NCI-H345 (cell line): ENCODE measurements at places on chromosomes 7 and 10.

GRCh38 chr10:44682507-44682906 is 228.6 kb upstream of the TMEM72 start:
- no peak for DNase-seq

- no peak for DNase-seq
These were observed 30.0 kb downstream of the PRLHR start for GRCh38 chr10:118565301-118566075.

DNA sequence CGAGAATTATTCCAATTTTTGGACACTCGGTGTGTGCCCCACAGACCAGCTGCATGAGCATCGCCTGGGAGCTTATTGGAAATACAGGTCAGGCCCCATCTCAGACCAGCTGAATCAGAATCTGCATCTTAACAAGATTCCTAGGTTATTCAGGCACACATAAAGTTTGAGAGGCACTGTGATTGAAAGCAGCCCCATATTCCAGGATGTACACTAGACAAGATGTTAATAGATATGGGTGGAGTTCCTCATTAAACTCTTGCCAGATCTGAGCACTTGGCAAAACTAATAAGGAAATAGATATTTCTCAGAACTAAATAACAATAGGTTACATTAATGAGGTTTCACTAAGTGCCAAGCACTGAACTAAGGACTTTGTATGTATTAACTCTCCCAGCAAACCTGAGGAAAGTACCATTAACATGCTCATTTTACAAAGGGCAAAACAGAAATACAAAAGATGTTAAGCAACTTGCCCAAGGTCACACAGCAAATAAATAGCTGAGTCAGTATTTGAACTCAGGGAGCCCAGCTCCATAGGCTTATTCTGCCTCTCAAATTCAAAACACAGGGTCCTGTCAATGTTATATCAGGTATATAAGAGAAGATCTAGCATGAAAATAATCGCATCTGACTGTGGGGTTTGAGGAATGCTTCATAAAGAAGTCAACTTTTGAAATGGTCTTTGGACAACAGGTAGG is 29.9 kb downstream of the PPP1R3C start:
- DNase-seq = no peak

DNA sequence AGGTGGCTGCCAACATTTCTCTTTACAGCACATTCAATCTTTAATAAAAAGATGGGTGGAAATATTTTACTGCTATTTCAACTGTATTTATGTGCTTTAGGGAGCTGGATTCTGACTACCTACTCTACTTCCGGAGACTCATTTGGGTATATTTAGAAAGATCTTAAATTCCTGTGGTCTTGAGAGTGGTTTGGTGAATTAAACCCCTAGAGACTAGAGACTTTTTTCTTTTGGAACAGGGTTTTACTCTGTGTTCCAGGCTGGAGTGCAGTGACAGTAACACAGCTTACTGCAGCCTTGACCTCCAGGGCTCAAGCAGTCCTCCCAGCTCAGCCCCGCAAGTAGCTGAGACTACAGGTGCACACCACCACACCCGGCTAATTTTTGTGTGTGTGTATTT is 79.0 kb upstream of the HABP2 start:
- DNase-seq = no peak

DNA sequence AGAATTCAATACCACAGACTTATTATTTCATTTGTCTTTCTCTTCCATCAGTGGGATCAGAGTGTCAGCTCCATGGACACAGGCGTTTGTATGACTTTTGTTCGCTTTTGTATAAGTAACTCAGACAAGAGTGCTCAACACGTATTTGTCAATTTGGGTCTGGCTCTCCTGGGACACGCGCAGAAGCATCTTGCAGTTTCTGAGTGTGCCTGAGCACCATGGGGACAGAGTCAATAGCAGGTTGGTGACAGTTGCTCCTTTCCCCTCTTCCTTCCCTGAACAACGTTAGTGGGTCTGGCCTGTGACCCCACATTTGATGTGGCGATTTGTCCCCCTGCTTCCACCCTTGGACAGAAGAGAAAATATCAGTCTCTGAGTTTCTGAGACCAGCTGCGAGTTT is 120.4 kb upstream of the SDK1 start:
- no peak for DNase-seq

DNA sequence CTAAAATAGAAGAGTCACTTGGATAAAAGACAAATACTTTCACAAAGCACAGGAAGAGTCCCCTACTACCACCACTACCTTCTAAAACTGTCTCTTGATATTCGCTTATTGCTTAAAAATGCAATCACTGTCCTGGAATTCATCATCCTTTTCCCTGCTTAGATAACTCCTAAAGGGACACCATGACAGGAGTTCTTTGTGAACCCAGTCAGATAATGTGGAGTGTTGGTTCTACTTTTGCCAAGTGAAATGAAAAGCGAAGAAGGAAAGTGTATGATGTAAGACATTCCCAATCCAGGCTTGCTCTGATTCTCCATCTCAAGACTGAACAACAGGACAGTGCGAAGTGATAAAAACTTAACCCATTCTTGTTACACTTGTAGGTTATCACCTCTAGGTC is 103.0 kb downstream of the MTERF1 start:
- no peak for DNase-seq

- DNase-seq = no peak
These were observed 375.5 kb upstream of the CELF2 start for GRCh38 chr10:10642189-10642588.

DNA sequence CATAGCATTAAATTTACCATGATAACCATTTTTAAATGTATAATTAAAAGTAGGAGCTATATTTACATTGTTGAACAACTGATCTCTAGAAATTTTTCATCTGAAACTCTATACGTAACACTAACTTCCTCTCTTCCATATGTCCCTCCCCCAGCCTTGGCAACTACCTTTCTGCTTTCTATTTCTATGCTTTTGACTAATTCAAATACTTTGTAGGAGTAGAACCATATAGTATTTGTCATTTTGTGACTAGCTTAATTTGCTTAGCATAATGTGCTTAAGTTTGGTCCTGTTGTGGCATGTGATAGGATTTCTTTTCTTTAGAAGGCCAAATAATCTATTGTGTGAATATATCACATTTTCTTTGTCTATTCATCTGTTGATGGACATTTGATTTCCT is 225.3 kb upstream of the POT1 start:
- no peak for DNase-seq

DNA sequence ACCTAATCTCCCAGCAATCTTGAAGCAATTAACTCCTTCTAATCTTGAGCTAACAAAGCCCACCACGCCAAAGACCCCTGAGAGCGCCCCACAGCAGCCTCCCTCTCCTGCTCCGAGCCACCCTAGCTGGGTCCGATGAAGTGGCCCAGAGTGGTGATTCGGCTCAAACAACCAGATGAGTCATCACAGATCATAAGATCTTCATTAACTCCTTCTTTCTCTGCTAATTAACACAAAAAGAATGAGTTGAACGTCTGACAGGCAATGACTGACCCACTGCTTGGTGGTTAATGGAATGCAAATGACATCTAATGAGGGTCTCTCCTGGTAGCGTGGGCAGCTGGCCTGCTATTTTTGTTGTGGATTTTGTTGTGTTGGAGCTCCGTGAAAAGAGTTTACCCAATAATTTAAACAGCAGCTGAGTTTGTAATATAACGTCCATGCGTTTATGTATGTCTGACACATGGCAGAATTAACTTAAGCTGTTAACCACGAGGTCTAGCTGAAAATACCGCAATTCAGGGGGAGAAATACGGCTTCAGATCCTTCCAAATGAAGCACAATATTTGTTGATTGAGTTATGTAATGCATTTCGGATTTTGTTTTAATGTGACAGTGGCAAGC is 161.4 kb downstream of the RAB11FIP2 start:
- DNase-seq = no peak

DNA sequence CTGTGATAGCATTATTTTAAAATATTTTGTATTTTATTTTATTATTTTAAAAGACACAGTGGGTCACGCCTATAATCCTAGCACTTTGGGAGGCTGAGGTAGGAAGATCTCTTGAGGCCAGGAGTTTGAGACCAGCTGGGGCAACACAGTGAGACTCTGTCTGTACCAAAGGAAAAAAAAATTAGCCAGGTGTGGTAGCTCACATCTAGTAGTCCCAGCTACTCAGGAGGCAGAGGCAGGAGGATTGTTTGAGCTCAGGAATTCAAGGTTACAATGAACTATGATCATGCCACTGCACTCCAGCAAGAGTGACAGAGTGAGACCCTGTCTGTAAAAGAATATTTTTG is 37.1 kb downstream of the FBXL13 start:
- no peak for DNase-seq

- DNase-seq = peak; percentile 2
These were observed 1.6 kb downstream of the TCF7L2 start for GRCh38 chr10:112951359-112952281.

DNA sequence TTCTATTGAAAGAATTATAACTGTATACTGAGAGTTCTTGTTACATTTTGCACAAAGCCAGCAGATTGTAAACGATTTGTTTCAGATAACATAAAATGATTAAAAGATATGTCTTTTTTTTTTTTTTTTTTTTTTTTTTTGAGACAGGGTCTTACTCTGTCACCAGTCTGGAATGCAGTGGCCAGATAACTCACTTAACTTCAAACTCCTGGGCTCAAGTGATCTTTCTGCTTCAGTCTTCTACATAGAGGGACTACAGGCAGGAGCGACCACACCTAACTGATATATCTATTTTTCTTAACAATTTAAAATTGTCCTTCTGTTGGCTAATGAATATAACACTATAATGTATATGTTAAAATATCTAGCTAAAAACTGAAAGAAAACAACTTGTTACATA is 317.3 kb upstream of the CACNA2D1 start:
- DNase-seq = no peak

GRCh38 chr10:113469796-113470195 is 83.1 kb upstream of the HABP2 start:
- DNase-seq = no peak

DNA sequence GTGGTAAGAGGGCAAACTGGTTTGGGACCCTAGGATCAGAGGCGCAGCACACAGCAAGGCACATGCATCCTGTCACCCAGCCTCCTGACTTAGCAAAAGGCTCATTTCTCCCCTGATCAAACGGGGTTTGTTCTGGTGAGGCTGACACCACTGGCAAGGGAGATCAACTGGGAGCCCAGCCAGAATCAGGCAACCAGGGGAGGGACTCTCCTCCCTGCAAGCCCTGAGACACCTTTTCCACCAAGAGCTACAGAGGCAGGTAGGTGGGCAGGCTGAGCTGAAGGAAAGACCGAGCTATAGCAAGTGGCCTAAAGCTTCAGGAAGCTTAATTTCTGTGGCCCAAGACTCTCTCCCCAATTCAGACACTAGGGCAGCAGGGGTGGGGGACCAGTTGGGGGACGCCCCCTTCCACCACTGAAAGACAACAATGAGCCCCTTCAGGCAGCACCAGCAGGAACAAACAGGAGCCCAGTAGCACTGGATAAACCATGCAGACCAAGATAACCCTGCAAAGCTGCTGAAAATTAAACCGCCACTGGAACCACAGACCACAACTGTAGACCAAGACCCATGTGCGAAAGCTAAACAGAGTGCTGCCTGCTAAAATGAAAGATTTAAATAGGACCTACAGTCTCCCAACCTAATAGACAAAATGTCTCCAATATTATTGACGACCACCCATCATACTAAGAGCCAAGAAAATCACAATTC is 27.1 kb upstream of the SAR1A start:
- no peak for DNase-seq

DNA sequence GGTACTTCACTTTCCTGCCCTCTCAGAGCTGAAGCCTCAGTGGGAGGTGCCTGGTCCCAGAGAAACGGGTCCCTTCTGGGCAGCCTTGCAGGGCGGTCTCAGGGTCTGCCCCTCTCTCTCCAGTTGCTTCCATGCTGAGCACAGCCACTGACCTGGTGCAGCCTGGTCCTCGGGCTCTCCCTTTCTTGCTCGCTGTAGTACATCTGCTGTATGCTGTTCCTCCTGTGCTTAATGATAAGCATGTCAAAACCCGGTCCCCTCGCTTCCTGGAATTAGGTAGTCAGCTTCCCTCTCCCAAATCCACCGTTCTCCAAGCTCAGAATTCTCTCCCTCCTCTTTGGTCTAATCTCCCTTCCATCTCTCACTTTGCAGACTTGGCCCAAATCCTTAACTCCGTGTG is 11.0 kb upstream of the HPS1 start:
- DNase-seq = no peak

- DNase-seq = no peak
These were observed 23.8 kb upstream of the MSMB start for GRCh38 chr10:46069771-46070463.

- no peak for DNase-seq
These were observed 110.1 kb downstream of the JMJD1C start for GRCh38 chr10:63355682-63356081.

- DNase-seq = no peak
These were observed 942.5 kb upstream of the ZWINT start for GRCh38 chr10:57303566-57303965.

GRCh38 chr7:91083855-91084644 is 180.2 kb upstream of the FZD1 start:
- no peak for DNase-seq

GRCh38 chr7:134599371-134599770 is 47.3 kb upstream of the BPGM start:
- DNase-seq = peak; percentile 26

GRCh38 chr10:49393301-49393700 is 2.6 kb downstream of the DRGX start:
- no peak for DNase-seq

- DNase-seq = no peak
These were observed 82.2 kb upstream of the GNA12 start for GRCh38 chr7:2926120-2926895.

GRCh38 chr10:104563548-104563947 is 77.5 kb upstream of the SORCS3 start:
- DNase-seq = no peak

GRCh38 chr7:50426280-50427045 is 23.7 kb downstream of the FIGNL1 start:
- no peak for DNase-seq

- no peak for DNase-seq
These were observed 3.2 kb downstream of the IMPDH1 start for GRCh38 chr7:128406314-128407232.

DNA sequence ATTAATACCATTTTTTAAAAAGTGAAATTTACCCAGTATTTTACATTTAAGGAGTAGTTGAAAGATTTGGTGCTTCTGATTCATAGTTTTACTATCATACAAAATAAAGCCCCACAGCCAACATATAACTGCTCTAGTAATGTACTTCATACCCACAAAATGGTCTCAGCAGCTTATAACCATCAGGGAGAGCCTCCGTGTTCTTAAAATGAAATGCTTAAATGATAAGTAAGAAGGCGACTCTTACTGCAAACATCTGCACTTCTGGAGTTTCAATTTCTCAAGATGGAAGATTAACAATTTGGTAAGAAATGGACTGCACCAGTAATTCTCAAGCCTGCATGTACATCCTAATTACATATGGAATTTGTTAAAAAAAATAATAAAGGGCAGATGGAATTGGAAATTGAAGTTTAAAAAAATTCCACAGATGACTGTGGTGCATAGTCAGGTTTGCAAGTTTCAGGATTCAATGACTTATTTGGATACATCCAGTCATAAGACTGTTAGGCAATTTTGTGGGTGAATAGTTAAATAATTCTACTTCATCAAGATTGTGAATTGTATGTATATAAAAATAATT is 461.0 kb downstream of the KIF20B start:
- DNase-seq = no peak
